Stimulated activated CD8-positive, alpha-beta memory T cell treated with anti-CD3 and anti-CD28 coated beads, Interleukin-4, amount 100 ng/mL, for 24 hours (primary cell): ENCODE measurements at places on chromosomes 12 and 14.

- no peak for DNase-seq
Measured at GRCh38 chr12:124727922-124728321, 135.7 kb downstream of the SCARB1 start.

GRCh38 chr12:70070494-70071007, 172.7 kb upstream of the CNOT2 start:
- no peak for DNase-seq

- peak; percentile 44 for DNase-seq
Measured at GRCh38 chr12:102484428-102484958, 4.1 kb upstream of the IGF1 start.

DNA sequence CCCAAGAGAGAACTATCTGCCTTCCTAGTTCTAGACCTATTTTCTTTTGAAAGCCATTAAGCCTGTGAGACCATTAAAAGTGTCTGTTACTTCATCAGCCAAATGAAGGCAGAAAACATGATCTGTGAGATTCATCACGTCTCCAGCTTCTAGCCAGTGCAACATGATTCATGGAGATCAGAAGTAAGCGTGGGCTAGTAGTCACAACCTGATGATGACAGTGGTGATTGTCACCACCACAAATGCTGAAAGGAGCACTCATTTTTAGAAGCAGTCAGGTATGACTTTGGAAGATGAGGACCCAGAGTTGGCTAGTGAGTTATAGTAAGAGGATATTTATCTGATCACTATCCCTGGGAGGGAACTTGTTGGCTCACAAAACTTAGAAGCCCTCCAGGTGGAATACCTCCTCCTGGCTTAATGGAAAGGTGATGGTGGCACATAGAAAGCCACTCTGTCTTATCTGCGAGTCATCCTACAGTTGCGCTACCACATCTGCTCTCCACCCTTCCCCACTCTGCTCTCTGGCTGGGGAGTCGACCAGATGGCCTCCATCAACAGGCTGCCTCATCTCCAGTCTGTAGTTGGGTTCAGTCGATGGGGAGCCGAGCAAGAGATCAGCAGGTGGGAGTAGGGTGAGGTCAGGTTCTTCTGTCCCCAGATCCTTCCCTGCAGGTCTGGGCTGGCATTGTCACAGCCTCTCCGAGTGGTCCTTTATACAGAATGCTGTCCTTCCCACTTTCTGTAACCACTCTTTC, 317.6 kb upstream of the FKBP4 start:
- DNase-seq, result no peak

DNA sequence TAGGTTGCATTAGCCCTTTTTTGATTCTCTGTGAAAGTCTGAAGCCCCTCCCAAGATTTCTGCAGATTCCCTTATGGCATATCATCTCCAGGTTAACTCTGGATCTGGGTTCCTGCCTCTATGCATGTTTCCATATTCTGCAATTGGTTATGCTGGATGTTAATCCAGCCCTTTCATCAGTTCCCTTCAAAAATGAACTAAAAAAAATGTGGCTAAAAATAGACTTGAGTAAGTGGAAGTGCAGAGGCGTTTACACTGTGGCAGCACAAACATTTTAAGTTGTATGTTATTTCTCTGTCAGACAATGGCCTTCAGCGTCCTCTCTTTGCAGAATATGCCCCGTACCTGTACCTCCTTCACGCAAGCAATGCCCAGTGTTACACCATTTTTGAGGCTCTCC, 11.4 kb downstream of the MGST1 start:
- no peak for DNase-seq

- DNase-seq, result no peak
Measured at GRCh38 chr14:76499399-76499798, 123.5 kb downstream of the ESRRB start.

DNA sequence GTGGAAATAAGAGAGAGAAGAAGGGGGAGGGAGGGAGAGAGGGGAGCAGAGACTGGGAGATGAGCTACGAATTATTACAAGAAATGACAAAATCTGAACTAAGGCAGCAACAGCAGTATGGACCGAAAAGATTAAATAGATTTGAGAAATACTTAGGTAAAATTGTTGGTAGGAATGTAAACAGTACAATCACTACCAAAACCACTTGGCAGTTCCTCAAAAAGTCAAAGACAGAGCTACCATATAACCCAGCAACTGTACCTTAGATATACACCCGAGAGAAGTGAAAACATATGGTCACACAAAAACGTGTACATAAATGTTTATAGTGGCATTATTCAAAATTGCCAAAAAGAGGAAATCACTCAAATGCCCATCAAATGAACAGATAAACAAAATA, 14.1 kb downstream of the KRAS start:
- no peak for DNase-seq

- DNase-seq, result no peak
Measured at GRCh38 chr14:40452674-40453073, 1020.4 kb upstream of the FBXO33 start.

DNA sequence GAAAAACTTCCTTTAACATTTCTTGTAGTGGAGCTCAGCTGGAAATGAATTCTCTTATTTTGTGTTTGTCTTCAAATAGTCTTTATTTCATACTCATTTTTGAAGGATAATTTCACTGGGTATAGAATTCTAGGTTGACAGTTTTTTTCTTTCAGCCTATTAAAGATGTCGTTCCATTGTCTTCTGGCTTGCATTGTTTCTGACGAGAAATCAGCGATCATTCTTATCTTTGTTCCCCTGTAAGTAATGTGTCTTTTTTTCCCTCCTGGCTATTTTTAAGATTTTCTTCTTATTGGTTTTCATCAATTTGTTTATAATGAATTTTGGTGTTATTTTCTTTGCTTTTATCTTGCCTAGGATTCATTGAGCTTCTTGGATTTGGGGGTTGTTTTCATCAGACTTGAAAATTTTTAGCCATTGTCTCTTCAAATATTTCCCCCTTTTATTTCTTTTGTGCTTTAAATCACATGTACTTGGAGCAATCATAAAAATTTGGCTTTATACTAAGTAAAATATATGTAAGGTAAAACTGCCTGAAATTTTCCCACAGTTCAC, 89.4 kb downstream of the UNC79 start:
- DNase-seq, result no peak

GRCh38 chr14:65291531-65291930, 121.0 kb upstream of the FUT8 start:
- no peak for DNase-seq

- DNase-seq, result no peak
Measured at GRCh38 chr12:73277971-73278370, 1005.8 kb downstream of the TRHDE start.

- no peak for DNase-seq
Measured at GRCh38 chr14:105578070-105578469, 51.7 kb downstream of the TMEM121 start.
